ENCODE measurements at places on chromosomes 7 and 10.

DNA sequence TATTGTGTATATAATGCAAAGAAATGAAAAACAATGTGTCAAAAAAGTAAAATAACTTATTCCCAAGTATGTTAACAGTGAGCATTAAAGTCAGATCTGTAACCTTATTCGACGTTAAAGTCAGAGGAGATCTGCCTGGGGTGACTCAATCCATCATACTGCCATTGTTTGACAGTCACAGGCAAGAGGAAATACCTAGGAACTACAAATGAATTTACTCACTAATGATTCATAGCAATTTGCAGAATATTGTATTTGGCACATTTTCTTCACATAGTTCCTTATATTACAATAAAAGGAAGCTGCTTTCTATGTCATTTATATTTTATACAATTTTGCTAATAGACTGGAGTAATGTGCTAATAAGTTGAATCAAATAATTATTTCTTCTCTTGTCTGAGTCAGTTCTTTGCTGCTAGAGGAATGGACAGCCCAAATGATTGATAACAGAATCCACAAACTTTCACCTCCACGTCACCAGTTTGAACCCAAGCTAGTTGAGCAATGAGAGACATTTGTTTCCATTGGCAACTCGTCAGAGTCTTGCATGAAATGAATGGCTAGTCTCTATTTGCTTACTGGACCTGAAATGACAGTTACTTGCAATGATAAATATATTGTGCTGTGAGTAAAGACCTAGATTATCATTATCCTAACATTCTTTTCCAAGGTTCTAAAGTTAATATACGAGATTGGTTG is 48.5 kb upstream of the TMEM106B start:
- no peak for DNase-seq

DNA sequence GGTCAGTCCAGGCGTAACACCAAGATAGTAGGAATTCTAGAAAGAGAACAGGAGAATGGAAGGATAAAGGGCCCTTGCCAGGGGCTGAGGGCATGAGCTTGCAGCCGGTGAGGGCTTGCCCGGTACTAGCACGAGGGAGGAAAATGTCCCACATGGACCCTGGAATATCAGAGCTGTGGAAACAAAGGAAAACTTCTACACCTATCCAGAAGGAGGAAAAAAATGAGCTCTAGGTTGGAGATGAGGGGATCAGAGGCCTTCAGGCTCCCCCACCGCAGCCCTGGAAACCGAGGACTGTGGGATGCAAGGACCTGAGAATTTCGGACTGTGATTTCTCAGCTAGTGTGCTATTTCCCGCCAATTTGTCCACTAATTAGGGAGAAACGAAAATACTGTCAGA is 22.1 kb downstream of the RAMP3 start:
- DNase-seq: no peak

GRCh38 chr7:47358944-47359588 is 222.8 kb downstream of the TNS3 start:
- DNase-seq: no peak

- DNase-seq: no peak
Observed at GRCh38 chr7:90568213-90568612, 27.9 kb upstream of the CDK14 start.

- DNase-seq: no peak
Observed at GRCh38 chr10:16995867-16996529, 133.6 kb downstream of the CUBN start.

DNA sequence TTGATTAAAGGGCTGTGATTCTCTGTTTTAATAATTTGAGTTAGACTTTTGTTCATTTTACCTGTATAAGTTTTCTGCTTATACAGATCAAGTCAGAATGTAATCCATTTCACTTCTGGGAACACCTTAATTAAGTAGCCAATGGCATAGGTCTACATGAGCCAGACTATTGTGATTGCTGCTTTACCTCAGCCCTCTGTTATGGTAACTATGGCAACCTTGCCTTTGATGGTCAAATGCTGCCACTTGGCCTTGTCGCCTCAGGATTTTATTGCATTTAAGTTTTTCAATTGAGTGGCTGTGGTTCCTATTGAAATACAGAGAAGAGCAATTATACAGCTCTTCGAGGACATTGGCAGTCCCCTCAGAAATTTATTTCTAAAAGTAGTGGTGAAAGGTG is 64.3 kb upstream of the TMEM106B start:
- no peak for DNase-seq

- DNase-seq: no peak
Observed at GRCh38 chr7:128106821-128107220, 75.6 kb upstream of the LRRC4 start.

Measured in NCI-H2171 treated with DMSO at 0.1 percent for 48 hours (cell line).